Fibroblast of skin of back (primary cell): ENCODE measurements at places on chromosomes 11 and 22.

GRCh38 chr22:43745783-43746356, 66.2 kb downstream of the EFCAB6 start:
- no peak for DNase-seq

GRCh38 chr11:83687787-83688186, 401.6 kb upstream of the CCDC90B start:
- no peak for DNase-seq

- DNase-seq = peak; percentile 23
Measured at GRCh38 chr11:75813622-75814039, 1.4 kb upstream of the UVRAG start.

DNA sequence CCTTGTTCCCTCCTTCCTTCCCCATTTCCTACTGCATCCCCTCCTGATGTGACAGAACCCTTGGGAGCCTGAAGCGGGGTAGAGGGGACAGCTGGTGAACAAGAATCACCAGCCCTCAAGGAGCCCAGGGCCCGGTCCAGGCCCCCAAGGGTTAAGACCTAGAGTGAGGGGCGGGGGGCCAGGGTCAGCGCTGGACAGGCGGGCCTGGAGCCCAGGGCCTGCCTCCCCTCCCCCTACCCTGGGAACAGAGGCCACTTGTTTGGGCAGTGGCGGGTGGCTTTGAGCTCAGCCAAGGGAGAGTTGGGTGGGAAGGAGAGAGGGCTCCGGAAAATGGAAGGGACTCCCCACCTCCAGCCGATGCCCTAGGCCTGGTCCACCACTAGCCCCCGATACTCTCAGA, 2.1 kb downstream of the ARAP1 start:
- no peak for DNase-seq

- no peak for DNase-seq
Measured at GRCh38 chr22:48628891-48629543, 1198.7 kb downstream of the BRD1 start.

DNA sequence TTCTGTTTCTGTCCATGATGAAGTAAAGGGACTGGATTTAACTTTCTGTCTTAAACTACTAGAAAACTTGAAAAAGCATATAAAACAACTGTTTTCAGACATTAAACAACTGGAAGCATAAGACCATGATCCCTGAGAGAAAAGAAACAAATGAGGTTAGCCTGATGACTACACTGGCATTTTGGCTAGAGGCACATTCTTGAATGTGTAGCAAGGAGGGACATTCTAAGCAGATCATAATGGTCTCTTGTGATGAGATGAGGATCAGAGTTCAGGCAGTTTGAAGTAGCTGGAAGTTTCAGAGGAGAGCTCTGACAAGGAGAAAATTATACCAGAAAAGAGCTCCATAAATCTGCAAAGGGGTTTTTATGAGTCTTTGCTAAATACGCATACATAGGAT, 75.4 kb downstream of the AASDHPPT start:
- DNase-seq = peak; percentile 25

- DNase-seq = peak; percentile 27
Measured at GRCh38 chr11:36056160-36056751, 112.4 kb downstream of the LDLRAD3 start.

GRCh38 chr11:77127920-77128691, at the start of gene MYO7A:
Gene MYO7A, plus strand, starts transcription at chr11:77128246. Its CDS starts 2,389 bp downstream, at chr11:77130635.
- peak; percentile 47 for DNase-seq

- peak; percentile 48 for DNase-seq
Measured at GRCh38 chr22:37571258-37571991, 8.5 kb downstream of the LGALS2 start.

DNA sequence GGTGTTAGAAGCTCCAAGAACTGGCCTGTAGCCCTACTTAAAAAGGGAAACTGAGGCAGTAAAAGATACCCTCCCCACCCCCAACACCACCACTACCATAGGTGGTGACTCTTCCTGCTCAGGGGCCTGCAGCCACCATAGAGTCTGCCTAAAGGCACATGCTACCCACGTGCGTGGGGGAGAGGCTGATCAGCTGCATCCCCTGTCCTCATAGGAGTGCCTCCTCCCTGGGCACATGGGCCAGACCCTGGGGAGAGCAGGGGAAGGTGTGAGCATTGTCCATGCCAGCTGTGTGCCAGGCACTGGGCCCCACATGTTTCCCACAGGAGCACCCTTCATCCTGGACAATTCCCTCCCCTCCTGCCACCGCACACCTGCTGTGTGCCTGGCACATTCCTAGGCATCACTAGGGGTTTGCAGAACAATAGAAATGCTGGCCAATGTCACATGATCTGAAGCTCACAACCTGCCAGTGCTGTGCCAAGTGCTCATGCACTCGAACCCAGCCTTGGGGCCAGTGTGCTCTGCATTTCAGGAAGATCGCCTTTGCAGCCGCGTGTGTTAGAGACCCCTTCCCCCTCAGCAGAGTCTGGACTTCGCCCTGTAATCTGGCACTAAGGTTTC, 41.7 kb upstream of the GCAT start:
- DNase-seq = no peak

- no peak for DNase-seq
Measured at GRCh38 chr22:24063361-24063760, 52.3 kb downstream of the CABIN1 start.

- DNase-seq = no peak
Measured at GRCh38 chr11:90699791-90700400, 477.0 kb upstream of the CHORDC1 start.

DNA sequence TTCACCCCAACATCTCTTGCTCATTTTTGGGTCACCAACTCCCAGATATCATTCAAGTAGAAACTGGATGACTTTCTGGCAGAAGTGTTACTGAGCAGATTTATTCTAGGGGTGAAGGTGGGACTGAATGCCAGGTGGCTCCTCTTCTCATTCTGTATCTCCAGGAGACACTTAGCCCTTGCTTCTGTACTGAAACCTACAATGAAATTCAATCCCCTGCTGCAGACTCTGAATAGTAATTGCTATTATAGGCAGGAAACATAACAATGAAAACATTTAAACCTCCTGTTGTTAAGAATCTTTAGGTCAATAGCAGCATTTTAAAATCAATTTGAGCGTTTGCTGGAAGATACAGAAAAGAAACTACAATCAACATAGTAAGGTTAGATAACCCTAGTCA, 879.4 kb upstream of the TENM4 start:
- no peak for DNase-seq

GRCh38 chr11:88297863-88298262, 39.7 kb downstream of the CTSC start:
- DNase-seq = no peak
